ENCODE measurements at places on chromosomes 2 and 18. TPM values are rescaled to one million over a fixed set of nuclear protein-coding genes. Genes with fewer than 3 reads are reported as not detected.
A peak's percentile ranks its signal among the peaks of the same experiment; 100 is the strongest.

GRCh38 chr2:16378031-16378430 lies 287.6 kb downstream of the CYRIA start:
- no peak for DNase-seq

DNA sequence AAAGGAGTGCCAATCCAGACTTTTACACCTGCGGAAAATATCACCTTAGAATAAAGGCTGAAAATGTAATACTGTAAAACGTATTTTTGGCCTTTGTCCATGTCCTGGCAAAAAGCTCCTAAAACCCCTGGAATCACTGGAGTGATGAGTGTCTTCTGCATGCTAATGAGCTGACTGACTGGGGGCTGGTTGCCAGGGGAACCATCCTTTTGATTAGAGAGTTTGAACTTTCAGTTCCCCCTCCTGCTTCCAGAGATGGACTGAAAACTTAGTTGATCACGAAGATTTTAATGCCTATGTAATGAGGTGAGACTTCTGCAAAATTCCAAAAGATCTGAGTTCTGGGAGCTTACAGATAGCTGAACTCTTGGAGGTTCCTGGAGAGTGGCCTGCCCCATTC lies 20.5 kb downstream of the PUM2 start:
- DNase-seq: no peak

DNA sequence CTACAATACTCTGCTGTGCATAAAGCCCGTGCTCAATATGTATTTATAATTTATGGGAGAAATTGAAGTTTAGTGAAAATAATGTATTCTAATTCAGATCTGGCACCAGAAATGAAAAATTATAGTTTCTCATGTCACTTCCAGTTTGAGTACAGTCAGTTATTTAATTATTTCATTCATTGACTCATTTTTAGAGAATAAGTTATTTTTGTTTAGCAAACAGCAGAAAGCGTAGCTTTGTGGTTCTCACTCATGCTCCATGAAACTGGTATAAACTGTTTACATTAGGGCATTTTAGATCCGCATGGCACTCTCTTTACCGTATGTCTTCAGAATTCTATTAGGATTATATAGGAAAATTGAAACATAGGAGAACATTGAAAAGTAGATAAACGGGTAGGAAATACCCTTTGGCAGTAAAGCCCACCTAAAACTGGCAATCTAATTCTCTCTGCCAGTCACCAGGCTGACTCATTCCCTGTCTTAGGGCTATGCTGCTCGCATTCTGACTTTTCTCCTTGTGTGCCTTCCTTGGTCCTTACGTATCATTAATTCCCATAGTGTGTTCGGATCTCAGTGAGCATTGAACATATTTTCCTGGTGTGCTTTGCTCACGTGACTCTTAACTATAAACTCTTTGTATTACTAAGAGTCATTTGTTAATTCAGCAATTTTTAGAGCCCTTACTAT lies 106.0 kb downstream of the ZNF236 start:
- no peak for DNase-seq

GRCh38 chr2:115520727-115521126 lies 1078.3 kb downstream of the DPP10 start:
- DNase-seq: no peak

- no peak for DNase-seq
Observed at GRCh38 chr18:10231220-10231619, 223.2 kb upstream of the APCDD1 start.

DNA sequence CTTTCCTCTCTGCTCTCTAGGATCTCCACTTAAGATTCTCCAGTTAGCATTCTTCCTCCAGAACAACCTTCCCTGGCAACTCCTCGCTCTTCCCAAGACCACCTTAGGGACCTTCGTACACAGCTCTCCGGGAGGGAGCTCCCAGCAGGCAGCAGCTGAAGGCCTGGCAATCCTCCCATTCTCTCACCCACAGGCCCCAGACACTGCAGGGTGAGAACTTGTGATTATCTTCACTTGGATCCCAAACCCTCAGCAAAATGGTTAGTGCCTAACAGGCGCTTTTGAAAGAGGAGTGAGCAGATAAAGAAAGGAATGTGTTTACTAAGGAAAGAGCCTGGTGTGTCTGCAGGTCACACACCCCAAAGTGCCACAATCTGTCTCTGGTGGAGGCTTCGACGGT lies 83.8 kb upstream of the SNTG2 start:
- DNase-seq: no peak

GRCh38 chr2:51711766-51712165 lies 679.8 kb upstream of the NRXN1 start:
- no peak for DNase-seq

GRCh38 chr18:46916551-46917107 lies 678 bp downstream of the PIAS2 start:
- no peak for DNase-seq

- DNase-seq: no peak
Observed at GRCh38 chr18:7896161-7896560, 329.0 kb downstream of the PTPRM start.

DNA sequence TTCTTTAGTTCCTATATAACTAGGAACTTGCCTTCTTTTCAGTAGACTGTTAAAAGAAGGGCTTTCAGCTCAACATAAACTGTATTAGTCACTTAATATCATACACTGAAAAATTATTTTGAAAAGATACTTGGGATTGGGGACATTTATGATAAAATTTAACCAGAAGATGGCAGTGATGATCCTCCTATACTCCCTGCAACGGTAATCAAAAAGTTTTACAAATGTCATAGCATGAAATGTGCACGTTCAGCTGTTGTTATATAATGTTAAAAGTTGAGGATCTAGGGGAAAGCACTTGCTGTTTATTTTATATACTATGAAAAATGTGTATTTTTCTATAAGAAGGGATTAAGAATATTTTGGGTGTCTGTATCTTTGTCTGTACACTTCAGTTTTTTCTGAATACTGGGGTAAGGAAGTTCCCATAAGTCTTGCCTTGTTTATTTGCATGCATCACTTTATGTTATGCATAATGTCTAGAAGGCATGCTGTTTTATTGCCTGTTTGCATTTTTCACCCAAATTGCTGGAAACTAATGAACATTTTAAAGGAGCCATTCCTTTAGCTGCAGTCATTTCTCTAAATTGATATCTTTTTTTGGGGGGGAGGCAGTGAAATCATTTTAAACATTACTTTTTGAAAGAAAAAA lies 19.0 kb downstream of the DYNC1I2 start:
- no peak for DNase-seq

- DNase-seq: no peak
Observed at GRCh38 chr2:153912798-153913396, 41.2 kb downstream of the GALNT13 start.

GRCh38 chr2:226600802-226601201 lies 198.8 kb downstream of the IRS1 start:
- no peak for DNase-seq

DNA sequence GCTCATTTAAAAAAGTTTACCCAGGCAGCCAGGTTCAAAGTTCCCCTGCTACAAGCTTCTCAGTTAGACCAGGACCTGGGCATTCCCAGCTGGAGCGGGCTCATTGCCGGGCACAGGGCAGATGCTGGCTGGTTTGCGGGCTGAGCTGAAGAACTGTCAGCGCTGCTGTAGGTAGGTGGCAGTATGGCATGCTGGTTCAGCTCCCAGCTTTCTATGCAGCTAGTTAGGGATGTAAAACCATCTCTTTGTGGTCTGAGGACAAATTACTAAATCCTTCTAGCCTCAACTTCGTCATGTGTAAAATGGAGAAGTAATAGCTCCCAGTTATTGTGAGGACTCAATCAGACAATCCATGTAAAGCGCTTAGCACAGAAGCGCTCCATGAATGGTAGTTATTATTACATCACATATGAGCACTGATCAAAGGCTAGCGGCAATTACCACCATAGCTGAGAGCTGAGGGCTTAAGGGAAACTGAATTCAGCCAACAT lies 2.4 kb upstream of the LDLRAD4 start:
- DNase-seq: peak; percentile 53

The COBLL1 gene
- total RNA-seq: 0.50 TPM

Measured in activated naive CD8-positive, alpha-beta T cell treated with anti-CD3 and anti-CD28 coated beads, Interleukin-2, amount 10 ng/mL, durations not matched to agents 7 days and 5 days (primary cell).